NCI-H1930 (cell line): ENCODE measurements at places on chromosomes 5 and 9.

GRCh38 chr9:21412107-21412506 is 3.2 kb downstream of the IFNA8 start:
- no peak for DNase-seq

GRCh38 chr9:10525972-10526371 is 86.8 kb downstream of the PTPRD start:
- DNase-seq = no peak

GRCh38 chr5:112549605-112550166 is 130.6 kb upstream of the EPB41L4A start:
- no peak for DNase-seq

DNA sequence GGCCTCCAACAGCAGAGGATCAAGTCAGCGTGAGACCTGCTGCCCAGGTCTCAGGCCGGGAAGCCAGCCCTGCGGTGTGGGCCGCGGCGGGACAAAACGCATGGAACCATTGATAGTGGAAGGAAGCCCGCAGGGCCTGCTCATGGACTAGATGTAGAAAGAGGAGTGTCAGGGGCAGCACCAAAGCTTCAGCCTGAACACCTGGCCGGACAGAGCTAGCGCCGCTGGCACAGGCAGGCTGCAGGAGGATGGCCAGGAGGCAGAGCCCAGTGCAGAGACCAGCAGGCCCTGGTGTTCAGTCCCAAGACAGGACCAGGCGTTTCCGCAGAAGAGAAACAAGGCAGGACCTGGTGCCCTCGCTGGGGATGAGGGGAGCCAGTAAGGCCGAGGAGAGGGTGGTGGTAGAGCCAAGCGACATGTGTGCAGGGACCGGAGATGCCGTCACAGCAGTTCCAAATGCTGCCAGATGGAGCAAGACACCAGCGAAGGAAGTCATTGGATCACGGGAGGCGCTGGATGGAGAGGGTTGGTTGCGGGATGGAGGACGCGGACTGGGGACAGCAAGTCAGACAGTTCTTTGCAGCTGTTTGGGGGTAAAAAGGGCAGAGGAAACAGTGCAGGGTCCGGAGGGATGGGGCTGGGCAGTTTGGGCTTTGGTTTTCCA is 42.1 kb upstream of the OLFM1 start:
- no peak for DNase-seq

- DNase-seq = no peak
Measured at GRCh38 chr9:34541540-34541939, 18.8 kb upstream of the ENHO start.

- DNase-seq = no peak
Measured at GRCh38 chr5:178123966-178124925, 6.6 kb upstream of the RMND5B start.

GRCh38 chr9:34454571-34455065 is 3.8 kb downstream of the FAM219A start:
- peak; percentile 34 for DNase-seq

DNA sequence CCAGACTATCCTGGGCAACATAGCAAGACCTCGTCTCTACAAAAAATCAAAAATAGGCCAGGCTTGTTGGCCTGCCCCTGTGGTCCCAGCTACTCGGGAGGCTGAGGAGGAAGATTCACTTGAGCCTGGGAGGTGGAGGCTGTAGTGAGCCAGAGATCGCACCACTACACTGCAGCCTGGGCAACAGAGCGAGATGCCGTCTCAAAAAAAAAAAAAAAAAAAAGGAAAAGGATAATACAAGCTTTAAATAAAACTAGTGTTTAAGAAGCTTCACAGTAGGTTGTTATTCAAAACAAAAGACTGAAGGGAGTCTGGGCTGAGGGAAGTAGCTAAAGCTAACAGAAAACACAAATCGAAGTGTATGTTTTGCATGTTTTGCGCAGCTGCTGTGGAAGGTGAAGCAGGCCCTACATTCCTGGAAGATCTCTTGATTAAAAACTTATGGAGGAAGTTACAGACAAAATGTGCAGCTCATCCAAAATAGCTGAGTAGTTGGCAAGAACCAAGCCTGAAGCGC is 581 bp upstream of the C9orf40 start:
- no peak for DNase-seq

GRCh38 chr5:158898185-158899177 is 201.2 kb downstream of the EBF1 start:
- DNase-seq = no peak

GRCh38 chr5:57911438-57911837 is 428.8 kb upstream of the ACTBL2 start:
- no peak for DNase-seq

- no peak for DNase-seq
Measured at GRCh38 chr9:9337129-9337528, 1275.7 kb downstream of the PTPRD start.

- no peak for DNase-seq
Measured at GRCh38 chr9:975740-976257, 656 bp upstream of the DMRT3 start.

DNA sequence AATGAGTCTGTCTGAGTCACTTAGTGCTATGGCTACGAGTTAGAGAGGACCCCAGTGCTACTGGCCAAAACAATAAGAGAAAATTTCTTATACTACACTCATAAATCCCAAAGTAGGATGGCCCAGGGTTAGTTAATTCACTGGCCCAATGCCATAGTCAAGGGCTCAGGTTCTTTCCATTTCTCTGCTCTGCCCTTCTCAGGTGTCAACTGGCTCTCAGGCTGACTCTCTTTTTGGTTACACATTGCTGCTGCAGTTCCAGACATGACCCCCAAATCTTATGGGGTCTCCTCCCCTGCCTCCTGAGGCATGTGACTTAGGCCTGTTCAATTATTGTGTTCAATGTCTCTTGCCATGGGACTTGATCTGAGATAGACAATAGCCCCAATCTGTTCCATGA is 70.4 kb downstream of the ARHGEF37 start:
- no peak for DNase-seq

DNA sequence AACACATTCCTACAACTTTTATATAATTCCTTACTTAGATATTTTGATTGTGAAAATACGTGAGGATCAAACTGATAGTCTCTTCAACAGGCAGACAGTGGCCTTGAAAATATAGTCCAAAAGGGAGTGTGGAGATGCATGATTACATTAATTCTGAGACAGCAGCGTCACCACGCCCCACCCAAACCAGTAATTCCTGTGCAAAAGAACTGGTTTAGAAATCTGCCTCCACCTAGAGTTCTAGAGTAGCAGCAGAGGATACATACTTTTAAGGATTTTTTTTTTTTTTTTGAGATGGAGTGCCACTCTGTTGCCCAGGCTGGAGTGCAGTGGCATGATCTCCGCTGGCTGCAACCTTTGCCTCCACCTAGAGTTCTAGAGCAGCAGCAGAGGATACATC is 1.6 kb upstream of the TUT7 start:
- no peak for DNase-seq

DNA sequence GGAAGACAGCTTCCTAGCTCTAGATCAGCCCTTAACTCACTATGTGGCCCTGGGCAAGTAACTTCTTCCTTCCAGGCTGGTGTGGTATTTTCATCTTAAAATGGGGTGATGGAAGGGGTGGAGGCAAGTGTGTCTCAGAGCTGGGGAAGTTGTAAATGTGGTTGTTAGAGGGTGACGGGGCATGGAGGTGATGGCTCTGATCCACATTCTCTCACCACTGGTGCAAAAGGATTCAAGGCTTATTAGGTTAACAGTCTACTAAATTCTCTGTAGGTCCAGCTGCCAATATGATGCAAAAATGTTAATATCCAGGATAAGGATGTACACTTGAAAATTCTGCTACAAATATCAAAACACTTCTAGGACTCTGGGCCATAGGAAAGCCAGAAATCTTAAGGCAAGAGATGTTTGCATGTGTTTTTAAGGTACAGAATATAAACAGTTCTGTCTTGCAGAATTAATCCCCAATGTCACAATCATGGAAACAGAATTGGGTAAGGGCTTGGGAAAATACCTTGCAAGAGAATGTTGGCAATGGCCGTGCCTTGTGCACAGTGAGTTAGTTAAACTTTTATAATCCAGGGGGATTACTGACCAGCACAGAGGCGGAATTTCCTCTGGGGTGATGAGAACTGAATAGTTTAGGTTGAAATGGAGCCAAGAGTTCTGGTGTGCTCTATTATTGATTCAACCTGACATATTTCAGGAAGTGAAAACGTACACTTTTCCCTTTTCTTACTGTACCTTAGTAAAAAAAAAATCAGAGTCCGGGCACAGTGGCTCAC is 19.8 kb downstream of the TNFSF15 start:
- DNase-seq = no peak

GRCh38 chr5:62168506-62169281 is 137.3 kb upstream of the KIF2A start:
- no peak for DNase-seq

DNA sequence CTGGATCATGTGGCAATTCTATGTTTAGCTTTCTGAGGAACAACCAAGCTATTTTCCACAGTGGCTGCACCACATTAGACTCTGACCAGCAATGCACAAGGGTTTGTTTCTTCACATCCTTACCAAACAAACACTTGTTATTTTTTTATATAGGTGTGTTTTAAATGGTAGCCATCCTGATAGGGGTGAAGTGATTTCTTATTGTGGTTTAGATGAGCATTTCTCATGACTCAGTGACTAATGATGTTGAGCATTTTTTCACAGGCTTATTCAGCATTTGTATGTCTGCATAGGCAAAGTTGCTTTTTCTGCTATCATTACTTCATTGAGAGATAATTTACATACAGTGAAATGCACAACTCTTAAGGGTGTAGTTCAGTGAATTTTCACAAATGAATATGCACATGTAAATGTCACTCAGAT is 36.0 kb downstream of the ANKRD33B start:
- DNase-seq = no peak

GRCh38 chr5:138212828-138213160 is 329 bp downstream of the CDC23 start:
- no peak for DNase-seq

DNA sequence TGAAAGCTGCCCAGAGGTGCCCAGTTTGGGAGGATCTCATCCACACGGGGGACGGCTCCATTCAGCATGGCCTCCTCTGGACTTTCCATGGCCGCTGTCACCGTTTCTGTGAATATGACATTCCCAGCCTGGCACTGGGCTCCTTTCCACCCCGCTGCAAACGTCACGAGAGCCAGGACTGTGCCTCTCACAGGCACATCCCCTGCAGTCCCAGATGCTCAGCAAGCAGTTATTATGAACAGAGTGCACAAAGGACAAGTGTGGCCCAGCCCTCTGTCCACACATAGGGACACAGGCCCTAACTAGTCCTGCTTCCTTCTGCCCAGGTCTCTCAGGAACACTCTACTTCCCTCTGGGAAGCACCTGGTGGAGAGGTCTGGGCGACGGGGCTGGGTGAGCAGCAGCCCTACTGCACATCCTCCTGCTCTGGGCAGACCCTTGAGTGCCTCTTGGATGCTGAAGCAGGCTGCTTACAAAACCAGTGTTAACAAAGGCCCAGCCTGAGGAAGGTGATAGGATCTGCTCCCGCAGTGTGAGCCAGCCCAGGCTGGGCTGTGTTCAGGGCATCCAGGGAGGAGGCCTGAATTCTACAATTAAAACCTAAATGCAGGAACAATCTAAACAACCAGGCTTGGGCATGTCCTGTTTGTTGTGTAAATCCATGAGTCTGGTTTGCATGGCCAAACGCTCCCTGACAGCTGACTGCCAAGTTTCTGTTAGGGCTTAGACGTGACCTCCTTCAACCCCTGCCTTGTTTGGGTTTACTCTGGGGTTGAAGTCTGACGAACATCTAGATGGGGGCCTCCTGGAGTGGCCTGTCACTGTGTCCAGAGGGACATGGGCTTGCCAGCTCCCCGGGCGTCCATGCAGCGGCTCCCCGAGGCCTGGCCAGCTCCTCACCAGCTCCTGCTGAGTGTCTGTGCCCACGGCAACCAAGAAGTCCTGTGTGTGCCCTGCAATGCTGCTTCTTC is 269.8 kb downstream of the GADD45G start:
- DNase-seq = no peak

GRCh38 chr5:32384621-32385020 is 59.9 kb downstream of the ZFR start:
- no peak for DNase-seq

- no peak for DNase-seq
Measured at GRCh38 chr5:74673011-74673790, 11.8 kb upstream of the HEXB start.

DNA sequence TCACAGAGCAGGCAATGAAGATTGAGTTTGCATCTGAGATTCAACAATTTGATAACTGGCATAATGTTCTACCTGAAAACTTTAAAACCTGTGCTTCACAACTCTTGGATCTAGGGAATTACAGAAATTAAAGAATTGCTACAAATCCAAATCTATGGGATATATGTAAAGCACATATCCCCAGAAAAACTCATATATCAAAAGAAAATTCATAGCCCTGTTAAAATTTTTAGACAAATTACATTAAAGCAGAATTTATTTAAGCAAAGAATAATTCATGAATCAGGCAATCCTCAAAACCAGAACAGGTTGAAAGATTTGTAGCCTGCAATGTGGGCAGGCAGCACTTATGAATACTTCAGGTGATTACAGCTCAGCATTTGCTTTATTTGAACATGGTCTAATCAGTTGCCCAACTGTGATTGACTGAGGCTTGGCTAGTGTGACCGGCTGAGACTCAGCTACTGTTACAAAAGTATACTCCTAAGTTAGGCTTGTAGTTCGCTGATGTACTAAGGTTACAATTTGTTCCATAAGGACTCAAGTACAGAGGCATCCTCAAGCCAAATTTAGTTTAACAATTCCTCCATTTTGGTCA is 10.3 kb upstream of the UBTD2 start:
- DNase-seq = no peak

GRCh38 chr9:76369583-76369982 is 24.6 kb downstream of the RFK start:
- peak; percentile 72 for DNase-seq

DNA sequence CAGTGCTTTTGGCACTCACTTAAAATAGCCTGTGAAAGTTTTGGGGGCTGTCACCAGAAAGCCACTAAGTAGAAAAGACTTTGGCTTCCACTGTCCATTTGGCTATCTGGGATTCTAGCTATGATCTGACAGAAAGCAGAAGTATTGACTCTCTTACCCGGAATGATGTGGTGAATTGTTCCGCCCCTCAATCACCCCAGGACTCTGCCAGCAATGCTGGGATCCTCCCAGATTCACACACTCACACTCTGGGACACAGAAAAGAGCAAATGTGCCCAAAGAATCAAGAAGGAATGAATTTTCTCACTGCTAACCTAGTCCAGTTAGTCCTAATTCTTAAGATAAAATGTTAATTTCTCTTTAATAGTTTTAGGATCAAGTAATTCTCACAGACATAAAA is 576.9 kb downstream of the BNC2 start:
- DNase-seq = no peak

DNA sequence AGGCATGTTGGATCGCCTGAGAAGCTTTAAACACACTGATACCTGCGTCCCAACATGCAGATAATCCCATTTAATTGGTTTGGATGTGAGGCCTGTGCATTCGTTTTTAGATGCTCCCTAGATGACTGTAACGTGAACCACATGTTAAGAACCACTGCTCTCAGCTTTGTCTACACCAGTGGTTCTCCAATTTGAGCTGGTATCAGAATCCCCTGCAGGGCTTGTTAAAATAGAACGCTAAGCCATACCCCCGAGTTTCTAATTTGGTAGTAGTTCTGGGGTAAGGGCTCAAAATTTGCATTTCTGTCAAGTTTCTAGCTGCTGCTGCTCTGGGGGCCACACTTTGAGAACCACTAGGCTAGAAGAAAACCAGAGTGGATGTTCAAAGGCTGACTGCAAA is 74.7 kb downstream of the S1PR3 start:
- DNase-seq = no peak
